ENCODE measurements at places on chromosomes 7 and 10.

- DNase-seq, result no peak
Observed at GRCh38 chr7:132577206-132578049, 1.2 kb upstream of the PLXNA4 start.

GRCh38 chr10:15775513-15775912, 55.8 kb upstream of the ITGA8 start:
- no peak for DNase-seq

DNA sequence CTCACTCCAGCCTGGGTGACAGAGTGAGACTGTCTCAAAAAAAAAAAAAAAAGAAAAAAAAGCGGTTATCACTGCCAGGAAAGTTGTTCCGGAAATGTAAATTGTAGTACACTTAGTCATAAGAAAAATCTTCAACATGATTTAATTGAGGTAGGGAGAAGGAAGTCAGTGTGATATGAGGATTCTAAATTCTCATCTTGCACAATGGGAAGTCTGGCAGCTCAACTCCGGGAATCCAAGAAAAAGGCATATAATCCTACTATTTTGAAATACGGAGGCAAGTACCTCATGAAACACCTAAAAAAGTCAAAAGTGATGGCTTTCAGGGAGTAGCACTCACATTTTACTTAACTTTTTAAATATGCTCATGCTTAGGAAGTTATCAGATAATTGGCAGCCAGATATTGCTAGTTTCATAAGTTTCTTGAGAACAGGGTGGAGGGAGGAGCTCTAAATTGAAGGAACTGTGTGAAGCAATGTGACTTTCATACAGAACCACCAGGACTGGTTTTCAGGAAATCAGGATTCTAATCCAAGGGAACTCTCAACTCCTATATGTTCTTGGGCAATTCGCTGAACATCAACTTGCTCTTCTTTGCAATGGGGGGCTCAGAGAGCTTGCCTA, 2.7 kb upstream of the C7orf25 start:
- DNase-seq, result no peak

- no peak for DNase-seq
Observed at GRCh38 chr10:71647526-71648253, 71.9 kb downstream of the C10orf105 start.

DNA sequence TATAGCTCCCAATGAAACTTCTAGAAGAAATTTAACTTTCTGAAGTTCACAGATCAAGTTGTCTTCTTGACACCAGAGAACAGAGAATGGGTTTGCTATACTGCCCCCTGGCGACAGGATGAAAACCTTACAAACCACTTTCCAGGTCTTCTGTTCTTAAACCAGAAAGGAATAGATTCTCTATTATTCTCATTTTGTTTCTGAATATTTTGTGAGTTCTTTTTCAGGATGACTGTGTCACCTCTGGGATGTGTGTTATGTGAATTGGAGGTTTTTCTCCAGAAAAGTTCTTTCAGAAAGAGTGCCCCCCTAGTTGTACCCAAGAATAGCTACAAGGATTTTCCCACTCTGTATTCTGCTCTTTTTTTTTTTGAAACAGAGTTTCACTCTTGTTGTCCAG, 6.3 kb downstream of the IFT22 start:
- DNase-seq, result peak; percentile 65

DNA sequence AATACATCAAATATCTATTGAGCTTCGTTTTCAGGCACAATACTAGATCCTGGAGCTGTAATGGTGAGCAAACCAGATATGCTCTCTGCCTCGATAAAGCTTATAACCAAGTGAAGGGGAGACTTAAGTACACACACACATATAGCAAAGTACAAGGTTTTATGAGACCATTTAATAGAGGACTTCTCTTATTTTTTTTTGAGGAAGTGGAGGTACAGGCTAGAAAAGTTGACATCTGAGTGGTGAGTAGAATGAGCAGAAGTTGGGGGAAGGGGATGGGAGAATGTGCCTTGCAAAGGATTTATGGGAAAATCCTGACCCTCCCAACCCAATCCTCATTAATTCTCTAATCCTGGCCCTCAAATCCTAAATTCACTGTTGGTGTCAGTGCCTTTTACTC, 7.7 kb downstream of the CCDC136 start:
- no peak for DNase-seq

DNA sequence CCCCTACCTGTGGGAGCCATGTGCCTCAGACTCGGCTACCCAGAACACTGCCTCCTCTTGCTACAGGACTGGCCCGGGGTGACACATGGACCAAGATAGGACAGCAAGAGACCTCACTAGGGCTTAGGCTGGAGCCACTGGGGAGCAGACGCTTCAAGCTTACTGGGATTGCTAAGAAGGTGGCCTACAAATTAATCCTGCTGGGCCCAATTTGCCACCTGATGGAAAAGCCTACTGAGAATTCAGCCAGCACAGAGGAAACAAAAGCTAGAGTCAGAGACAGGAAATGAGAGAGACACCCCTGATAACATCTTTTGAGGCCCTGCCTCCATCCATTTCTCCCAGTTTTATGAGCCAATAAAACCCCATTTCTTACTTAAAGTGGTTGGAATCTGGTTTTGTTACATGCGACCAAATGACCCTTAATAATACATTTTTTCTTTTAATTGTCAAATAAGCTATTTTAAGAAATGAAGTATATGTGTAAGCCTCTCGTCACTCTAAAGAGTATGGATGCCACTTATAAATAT, 282.1 kb downstream of the CXCL12 start:
- no peak for DNase-seq

- DNase-seq, result no peak
Observed at GRCh38 chr10:127047878-127048238, 142.6 kb downstream of the DOCK1 start.

DNA sequence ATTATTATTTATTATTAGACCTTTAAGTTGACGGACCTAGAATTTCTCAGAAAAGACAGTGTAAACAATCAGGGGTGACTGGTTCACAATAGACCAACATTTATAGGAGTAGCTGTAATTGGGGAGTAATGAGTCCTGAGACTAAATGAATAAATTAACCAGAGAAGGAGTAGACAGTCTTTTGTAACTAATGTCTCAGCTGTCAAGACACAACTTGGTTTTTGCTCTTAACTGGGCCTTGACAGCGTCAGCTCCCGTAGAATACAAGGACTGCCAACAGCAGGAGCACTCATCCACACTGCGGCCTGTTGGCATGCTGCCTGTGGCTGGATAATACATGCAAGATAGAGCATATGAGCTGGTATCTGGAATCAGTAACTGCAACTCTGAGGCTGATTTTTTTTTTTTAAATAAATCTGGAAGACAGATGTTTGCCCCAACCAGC, 123.9 kb downstream of the CACNA2D1 start:
- DNase-seq, result no peak

GRCh38 chr7:121049028-121049791, 60.7 kb downstream of the CPED1 start:
- no peak for DNase-seq

DNA sequence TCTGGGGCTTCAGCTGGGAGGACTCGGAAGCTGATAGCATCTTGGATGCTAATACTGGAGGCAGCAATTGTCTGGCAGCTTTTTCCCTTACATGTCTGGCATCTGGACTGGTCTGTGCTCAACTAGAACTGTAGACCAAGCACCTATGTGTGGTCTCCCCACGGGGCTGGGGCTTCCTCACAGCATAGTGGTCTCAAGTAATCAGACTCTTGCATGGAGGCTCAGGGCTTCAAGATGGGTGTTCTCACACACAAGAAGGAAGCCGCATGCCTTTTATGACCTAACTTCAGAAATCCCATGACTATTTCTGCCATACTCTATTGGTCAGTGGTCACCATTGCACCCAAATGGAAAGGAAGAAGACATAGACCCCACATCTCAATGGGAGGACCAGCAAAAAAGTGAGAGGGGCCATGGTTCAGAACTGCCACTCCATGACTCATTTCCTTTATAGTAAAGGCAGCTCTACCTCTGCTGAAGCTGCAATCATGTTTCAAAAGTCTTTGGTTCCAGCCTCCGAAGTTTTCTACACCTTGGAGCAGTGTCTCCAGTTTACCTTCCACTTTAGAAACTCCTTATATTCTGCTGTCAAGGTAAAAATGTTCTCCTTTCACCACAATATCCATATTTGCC, 14.7 kb downstream of the AOC1 start:
- DNase-seq, result no peak

DNA sequence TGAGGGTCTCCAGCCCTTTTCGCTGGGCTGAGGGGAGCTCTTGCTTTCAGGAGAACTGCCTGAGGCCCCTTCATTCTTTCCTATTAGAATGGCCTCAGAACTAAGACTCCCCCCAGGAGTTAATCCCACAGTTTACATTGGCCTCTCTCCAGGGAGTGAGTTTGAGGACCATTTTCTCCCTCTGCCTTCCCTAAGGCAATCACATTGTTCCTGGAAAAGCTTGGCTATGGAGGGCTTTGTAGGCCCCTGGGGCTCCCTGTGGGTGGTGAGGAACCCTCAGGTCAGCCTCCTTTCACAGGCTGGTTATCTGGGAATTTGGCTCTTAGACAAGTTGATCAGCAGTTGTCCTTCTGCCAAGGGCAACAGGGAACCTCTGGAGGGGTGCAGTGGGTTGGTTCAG, 343.7 kb downstream of the RPS24 start:
- DNase-seq, result no peak

- no peak for DNase-seq
Observed at GRCh38 chr7:44235582-44236332, 35.0 kb downstream of the YKT6 start.

GRCh38 chr10:64505501-64505900, 984.3 kb downstream of the REEP3 start:
- no peak for DNase-seq

DNA sequence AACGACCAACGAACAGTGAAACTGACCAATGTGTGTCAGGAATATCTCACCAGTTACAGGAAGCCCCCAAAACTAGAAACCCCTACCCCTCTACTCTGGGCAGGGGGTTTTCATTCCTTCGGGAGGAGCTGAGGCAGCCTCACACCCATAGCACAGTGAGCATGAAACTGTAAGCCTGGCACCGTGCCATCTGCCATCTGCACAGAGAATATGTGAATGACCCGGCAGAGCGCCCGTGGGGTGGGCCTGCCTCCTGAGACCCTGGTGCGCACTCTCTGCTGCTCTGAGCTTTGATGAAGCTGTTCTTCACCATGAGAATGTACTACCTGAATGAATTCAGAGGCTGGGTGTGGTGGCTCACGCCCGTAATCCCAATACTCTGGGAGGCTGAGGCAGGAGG, 27.1 kb downstream of the DAGLB start:
- no peak for DNase-seq

- DNase-seq, result no peak
Observed at GRCh38 chr7:121755818-121756552, 117.0 kb upstream of the PTPRZ1 start.

GRCh38 chr10:132336919-132337407, 5.0 kb downstream of the LRRC27 start:
- DNase-seq, result no peak

DNA sequence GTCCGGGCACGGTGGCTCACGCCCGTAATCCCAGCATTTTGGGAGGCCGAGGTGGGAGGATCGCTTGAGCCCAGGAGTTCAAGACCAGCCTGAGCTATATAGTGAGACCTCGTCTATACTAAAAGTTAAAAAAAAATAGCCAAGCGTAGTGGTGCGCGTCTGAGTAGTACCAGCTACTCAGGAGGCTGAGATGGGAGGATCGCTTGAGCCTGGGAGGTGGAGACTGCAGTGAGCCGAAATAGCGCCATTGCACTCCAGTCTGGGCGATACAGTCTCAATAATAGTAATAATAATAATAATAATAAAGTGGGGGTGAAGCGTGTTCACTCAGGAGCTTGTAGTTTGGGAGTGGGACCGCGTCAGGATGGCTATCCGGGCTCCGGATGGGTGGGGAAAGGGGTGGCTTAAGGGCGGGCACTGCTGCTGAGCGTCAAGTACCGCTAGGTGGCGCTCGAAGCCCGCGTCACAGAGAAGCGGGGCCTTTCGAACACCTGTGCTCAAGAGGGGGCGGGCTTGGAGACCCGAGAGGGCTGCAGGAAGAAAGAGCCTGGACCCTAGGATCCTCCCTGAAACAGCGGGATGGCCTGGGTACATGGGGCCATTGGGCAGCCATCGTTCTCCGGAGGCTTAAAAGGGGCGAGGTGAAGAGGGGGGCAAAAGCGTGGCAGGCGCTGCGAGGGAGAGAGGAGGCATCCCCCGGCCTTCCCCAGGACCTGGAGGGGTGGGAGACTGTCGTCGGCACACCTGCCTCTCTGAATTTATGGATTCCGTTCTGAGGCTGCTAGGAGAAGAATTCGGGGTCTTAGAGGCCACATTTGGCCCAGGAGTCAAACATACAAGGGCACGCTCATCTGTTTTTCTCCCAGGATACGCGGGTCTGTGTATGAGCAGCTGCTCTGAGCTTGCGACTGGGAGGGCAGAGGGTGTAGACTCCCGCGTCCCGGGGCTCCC, 14.5 kb downstream of the LBX1 start:
- DNase-seq, result peak; percentile 86

- DNase-seq, result no peak
Observed at GRCh38 chr7:148589640-148590039, 926 bp upstream of the C7orf33 start.

DNA sequence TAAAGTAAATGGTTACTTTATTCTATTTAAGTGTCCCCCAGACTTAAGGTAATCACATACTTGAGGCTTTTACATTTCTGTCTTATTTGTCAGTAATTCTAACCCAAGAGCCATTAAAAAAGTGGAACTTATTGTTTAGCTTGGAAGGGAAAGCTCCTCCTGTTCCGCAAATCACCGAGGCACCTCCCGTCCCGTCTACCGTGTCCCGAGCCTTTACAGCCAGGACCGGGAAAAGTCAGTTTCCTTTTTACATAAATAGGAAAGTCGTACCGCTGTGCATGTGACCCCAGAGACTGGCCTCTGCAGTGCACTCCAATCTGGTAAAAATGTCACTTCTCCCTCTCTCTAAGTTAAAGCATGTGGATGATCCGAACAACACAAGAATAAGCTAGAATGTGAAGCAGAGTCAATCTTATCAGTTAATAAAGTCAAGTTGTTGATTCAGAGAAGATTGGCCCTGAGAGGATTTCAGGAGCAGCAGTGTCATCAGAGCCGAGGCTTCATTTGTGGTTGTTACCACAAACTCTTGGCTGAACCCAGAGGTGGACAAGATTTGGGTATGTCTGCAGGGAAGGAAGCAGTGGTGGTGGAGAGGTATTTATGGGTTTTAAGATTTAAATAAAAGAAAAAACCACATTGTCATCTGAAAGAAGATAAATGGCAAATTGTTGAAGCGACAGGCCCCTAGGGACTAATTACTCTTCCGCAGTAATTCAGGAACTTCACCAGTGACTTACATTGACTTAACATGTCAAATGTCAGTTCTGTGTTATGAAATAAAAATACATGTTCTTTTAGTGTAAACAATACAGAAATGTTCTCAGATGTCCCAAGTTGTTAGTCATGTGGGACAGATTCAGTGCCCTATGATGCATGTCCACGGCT, 316.6 kb upstream of the ZNF32 start:
- no peak for DNase-seq

DNA sequence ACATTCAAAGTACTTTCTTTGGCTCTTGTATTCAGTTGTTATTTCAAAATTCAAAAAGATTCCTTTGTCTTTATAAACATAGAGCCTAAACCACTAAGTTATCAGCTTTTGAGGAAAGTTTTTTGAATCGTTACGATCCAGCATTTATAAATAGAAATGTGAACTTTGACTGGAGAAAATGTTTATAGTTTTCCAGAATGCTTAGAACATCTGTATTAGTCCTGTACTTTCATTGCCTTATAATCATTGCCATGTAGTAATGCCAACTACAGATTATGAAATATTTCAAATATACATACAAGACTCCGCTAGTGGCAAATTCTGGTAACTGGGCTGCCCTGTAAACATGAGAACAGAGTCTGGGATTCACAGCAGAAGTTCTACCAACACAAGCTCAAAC, 191.3 kb upstream of the PRKCQ start:
- DNase-seq, result no peak

- DNase-seq, result no peak
Observed at GRCh38 chr7:32871624-32872371, 19.8 kb downstream of the KBTBD2 start.
